ENCODE measurements at places on chromosomes 5 and 9.

DNA sequence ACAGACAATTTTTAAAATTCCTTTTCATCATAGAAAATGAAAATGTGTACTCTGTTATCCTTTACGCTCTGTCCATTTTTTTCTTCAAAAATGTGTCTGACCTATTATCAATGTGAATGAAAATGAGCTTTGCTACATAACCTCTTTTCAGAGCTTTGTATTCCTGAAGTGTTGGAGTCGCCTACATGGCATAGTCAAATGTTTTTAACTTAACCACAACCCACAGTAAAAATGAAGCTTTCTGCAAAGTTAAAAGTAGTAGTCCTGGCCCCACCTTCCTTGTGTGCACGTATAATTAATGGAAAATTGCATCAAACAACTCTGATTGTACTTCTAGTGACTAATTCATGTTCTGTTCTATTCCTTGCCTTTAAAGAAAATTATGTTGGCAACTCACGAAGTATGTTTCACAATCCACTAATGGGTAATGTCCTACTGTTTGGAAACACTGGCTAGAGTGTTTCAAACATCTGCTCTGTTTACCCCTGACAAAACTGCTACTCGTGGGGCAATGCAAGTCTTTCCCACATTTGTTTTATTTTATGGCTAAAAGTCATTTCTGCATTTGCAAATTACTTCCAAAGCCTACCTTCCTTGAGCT, 18.6 kb upstream of the PSAT1 start:
- no peak overlapping the region for H3K27ac ChIP-seq
- no peaks in the 10 kb centered on the region for H3K27me3 ChIP-seq
- no peak for DNase-seq

GRCh38 chr5:147558826-147559225, 49.0 kb upstream of the DPYSL3 start:
- H3K27ac ChIP-seq = no peak overlapping the region
- H3K27me3 ChIP-seq = no peaks in the 10 kb centered on the region
- no peak overlapping the region for H3K4me3 ChIP-seq
- no peak for DNase-seq
- no peaks in the 10 kb centered on the region for H3K4me1 ChIP-seq
- H3K36me3 ChIP-seq = no peaks in the 10 kb centered on the region

DNA sequence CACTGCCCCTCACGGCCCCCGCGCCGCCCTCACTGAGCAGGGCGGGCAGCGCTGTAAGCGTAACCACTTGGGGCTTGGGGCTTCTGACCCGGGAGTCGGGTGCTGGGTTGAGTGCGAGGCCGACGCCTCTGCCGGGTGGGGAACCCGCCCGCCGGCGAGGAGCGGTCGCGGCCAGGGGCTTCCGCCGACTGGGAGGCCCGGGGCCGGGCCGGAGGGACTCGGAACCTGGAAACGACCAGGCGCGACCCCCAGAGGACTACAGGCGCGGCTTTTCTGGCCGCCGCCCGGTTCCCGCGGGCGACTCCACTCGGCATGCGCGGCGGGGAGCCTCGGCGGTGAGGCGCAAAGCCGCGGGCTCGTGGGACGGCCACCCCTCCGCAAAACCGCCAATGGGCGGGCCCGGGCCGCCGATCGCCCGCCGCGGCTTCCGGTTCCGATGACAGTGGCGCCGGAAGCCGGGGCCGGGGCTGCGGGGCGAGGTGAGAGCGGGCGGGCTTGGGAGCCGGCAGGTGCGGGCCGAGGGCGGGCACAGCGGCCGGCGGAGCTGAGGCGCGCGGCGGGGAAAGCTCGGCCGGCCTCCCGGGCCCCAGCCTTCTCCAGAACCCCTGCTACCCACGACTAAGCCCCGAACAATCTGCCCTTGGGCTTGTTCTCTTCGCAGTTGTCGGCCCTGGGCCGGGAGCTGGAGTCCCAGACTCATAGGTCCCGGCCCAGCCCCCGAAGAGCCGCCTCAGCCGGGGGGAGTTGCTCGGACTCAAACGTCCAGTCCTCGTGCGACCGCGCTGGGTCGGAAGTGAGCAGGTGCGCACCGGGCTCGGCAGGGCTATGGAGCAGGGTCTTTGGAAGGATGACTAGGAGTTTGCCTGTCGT, at the start of gene RMND5B:
TSS of gene RMND5B (plus strand) at position 439 of the 870 bp plus-strand sequence. CDS start 7,106 bp downstream, outside the sequence.
- H3K4me1 ChIP-seq = peaks cover 20% of the 10 kb centered on the region
- H3K36me3 ChIP-seq = peaks cover 5% of the 10 kb centered on the region
- peak within 1 kb of the TSS; percentile 70 for H3K27ac ChIP-seq
- peak within 1 kb of the TSS; percentile 74 for H3K4me3 ChIP-seq
- peaks cover 2% of the 10 kb centered on the region for H3K27me3 ChIP-seq

DNA sequence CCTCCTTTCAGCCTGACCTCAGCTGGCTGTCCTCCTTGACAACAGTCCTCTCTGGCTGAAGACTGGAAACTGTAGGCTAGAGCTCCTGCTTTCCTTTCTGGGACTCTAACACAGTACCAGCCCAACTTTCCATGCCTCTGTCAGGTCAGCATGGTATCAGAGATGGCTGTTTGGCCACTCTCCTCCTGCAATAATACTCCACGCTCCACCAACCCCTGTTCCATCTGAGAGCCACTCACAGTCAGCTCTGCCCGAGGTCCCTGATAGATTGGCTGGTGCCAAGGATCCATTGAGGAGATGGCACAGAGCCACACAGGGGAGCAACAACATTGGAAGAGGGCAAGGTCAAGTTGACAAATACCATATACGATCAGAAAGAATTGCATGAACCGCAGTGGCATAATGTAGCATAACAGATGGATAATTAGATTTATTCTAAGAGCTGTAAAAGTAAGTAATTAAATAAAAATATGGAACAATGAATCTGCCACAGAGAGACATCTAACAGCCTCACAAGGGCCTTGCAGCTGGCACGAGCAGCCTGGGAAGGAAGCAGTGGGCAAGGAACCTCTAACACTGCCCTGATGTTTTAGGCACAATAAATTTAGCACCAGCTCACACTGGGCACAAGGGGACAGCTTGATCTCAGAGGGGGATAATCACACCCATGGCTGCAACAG, 94.3 kb upstream of the LRRTM2 start:
- no peak for DNase-seq
- no peaks in the 10 kb centered on the region for H3K4me1 ChIP-seq

- peaks cover 3% of the 10 kb centered on the region for H3K27me3 ChIP-seq
- H3K4me3 ChIP-seq = peak overlapping the region; percentile 76
- H3K27ac ChIP-seq = peak overlapping the region; percentile 71
- H3K36me3 ChIP-seq = no peaks in the 10 kb centered on the region
- DNase-seq = no peak
Observed at GRCh38 chr5:58759745-58760144, 176.9 kb downstream of the RAB3C start.
